ENCODE measurements at places on chromosomes 3 and 15.

- DNase-seq: no peak
Observed at GRCh38 chr15:67887776-67888175, 47.9 kb upstream of the RNU6-1 start.

DNA sequence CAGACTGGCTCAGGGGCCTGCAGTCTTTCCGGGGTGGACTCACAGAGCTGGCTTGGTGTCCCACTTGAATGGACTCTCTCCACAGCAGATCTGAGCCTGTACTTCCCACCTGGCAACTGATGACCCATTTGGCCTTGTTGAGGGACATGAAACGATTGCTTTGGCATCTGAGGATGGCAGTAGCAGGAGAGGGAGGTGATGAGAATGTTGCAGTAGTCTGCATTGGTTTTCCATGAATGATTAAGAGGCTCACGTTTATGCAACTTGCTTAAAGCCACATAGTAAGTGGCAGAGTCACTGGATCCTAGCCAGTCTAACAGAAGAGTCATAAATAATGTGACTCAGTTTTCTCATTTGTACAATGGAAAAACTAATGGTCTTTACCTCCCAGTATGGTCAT, 21.9 kb downstream of the IL20RB start:
- DNase-seq: peak; percentile 59

- no peak for DNase-seq
Observed at GRCh38 chr3:126381966-126382365, 12.7 kb upstream of the CFAP100 start.

DNA sequence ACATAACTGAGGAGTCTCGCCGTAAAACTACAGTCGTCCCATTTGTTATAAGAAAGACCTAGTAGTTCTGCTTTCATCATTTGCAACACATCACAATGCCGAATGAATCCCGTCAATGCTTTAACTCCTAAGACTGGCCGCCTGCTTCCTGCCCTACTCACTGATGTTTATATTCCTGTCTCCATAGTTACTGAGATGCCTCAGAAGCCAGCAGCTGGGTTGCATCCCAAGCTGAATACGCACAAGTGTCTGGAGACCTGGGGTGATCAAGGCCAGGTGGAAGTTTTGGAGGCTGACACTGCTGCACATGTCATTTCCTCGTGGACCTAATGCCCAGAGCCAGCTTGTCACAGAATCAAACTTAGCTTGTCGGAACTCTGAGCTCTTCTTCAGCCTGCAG, 95.2 kb upstream of the UBE2E1 start:
- peak; percentile 87 for DNase-seq

GRCh38 chr3:43221076-43221475, 65.3 kb upstream of the SNRK start:
- no peak for DNase-seq

DNA sequence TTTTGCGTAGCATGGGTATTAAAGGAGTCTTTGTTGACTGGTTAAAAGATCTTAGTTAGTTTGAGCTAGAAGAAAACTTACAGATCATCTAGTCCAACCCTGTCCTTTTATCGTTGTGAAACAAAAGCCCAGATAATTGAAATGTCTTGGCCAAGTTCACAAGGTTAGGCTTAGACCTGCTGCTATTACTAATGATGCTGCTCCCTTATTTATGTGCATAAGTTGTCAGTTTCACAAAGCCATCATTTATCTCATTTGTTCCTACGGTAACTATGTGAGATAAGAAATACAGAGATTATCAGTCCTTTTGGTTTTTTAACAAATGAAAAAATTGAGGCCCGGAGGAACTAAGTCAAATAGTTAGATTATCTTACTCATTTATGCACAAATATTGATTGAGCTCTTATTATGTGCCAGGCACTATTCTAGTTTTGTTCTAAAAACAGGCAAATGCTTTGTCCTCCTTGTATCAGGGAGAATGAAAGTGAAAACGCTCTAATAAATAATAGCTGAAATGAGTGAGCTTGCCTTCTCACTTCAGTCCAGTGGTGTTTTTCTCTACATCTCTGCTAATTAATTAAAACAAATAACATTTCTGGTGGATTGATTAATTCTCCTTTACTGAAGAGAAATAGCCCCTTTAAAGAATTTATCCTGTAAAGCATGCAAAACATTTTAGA, 49.1 kb upstream of the TPRG1 start:
- no peak for DNase-seq

DNA sequence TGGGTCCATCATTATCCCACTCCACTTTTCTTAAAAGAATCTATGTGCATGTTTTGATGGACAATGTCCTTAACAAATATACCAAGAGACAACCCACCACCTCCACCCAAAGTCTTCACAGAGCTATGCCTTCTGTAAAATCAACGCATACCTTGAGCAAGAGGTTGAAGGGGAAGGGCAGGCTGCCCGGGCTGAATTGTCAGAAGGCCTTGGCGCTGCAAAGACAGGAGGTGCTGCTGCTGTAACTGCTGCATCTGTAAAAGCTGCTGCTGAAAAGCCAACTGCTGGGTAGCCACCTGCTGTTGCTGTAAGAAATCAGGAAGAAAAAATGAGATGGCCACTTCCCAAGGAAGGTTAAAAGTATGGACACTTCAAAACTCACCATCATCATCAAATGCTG, 536.7 kb downstream of the FOXP1 start:
- no peak for DNase-seq

- peak; percentile 30 for DNase-seq
Observed at GRCh38 chr15:26298659-26299170, 435.6 kb upstream of the ATP10A start.

DNA sequence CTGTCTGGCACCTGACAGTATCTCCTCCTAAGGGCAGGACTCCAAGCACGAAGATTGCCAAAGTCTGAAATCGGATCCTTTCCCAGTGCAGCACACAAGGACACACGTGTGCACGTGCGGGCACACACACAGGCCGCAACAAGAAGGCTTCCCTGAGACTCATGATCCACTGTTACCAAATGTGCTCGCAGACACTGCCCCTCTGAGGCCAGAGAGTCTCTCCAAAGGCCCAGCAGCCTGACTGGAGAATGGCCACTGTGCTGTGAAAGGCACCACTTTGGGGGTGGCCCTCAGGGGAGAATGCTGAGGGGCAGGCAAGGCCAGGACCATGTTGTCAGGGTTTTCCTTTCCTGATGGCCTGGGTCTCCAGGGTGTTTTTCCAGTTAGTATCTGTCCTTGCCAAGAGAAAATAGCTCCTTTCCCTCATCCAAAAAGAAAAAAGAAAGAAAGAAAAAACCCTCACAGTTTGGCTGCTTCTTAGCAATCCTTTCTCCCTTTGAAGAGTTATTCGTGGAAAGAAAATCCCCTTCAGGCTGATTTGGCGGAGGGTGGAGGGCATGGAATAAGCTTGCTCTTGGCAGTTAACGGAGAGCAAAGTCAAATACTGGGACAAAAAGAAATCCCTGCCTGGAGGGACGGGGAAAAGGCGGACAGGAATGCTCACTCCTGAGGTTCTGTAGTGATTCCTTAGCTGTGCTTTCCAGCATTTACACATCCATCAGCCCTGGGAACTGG, 112.2 kb upstream of the ETV5 start:
- no peak for DNase-seq

- no peak for DNase-seq
Observed at GRCh38 chr15:35505809-35506208, 40.2 kb downstream of the DPH6 start.

DNA sequence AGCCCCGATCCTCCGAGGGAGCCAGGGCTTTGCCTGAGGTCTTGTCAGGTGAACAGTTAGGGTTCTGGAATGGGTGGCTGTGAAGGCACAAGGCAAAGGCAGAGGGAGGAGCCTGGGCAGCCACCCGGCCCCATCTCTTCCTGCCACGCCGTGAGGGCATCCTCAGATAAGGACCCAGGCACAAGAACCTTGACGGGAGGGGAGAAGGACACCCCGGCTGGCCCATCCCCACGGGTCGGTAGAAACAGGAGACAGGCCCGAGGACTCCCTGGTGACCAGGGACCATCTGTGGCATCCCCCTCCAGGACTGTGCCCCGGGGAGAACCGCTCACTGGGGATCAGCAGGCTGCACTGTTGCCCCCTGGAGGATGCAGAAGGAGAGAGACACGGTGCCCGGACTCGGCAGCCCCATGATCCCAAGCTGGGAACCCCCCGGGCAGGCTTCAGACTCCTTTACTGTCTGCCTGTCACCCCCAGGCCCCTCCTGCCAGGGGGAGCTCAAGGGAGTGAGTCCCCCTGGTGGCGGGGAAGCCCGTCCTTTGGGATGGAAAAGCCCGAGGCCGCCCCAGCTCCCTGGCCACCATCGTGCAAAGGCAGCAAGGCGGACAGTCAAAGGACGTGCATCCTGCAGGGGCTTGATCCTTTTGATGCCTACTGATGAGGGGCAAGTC, 12.3 kb upstream of the PCSK6 start:
- DNase-seq: peak; percentile 30

DNA sequence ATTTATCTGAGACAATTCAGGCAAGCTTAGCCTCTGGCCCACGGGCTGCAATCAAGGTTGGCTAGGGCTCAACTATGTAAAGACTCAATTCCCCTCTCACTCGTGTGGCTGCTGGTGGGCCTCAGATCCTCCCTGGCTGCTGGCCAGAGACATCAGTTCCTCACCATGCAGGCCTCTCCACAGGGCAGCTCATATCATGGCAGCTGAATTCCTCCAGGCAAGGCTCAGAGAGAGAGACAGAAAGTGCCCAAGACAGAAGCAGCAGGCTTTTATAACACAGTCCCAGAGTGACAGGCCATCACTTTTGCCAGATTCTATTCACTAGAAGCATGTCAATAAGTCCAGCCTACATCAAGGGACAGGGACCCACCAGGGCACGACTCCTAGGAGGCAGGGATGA, 63.2 kb downstream of the XXYLT1 start:
- peak; percentile 59 for DNase-seq

- DNase-seq: peak; percentile 30
Observed at GRCh38 chr3:27224197-27224596, 145.0 kb downstream of the NEK10 start.

DNA sequence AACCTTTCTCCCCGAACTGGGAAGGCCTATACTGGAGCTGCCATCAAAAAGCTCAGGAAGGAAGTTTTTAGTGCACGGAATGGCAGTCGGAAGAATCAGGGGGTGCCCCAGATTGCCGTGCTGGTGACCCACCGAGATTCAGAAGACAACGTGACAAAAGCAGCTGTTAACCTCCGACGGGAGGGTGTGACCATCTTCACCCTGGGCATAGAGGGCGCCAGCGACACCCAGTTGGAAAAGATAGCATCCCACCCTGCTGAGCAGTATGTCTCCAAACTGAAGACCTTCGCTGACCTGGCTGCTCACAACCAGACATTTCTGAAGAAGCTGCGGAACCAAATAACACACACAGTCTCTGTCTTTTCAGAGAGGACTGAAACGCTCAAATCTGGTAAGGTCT, 48.2 kb downstream of the COL6A6 start:
- no peak for DNase-seq

DNA sequence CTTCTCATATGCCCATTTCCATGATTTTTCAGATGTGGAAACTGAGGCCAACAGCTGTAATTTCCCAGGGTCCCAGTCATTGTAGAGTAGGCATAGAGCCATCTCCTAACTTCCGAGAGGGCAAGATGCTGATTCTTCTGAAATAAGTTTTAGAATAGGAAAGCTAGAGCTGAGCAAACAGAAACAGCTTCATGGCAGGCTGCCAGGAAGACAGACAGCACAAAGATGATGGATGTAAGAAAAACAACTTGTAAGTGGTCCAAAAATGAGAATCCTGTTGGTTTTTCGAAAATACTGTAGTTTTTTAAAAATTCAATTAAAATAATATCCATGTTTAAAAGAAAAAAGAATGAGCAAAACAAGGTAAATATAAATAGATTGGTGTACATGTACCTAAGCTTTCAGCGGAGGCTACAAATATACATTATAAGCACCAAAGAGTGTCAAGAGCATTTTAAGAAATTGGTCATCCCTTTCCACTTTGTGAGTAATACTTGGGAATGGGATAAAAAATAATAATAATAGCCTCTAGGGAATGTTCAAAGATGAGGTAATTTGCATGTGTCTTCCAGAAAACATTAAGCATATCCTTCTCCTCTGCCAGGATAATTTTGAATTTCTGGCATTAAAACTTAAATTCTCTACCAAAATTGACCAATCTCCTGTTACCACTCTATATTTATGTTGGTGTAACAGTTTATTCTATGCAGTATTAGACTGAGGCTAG, 406.6 kb downstream of the MECOM start:
- peak; percentile 13 for DNase-seq

DNA sequence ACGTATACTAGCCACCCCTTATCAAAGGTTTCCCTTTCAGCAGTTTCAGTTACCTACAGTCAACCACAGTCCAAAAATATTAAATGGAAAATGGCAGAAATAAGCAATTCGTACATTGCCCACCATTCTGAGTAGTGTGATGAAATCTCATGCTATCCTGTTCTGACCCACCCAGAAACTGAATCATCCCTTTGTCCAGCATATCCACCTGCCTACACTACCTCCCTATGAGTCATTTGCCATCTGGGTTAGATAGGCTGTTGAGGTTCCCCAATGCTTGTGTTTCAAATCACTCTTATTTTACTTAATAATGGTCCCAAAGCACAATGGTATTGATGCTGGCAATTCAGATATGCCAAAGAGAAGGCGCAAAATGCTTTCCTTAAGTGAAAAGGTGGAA, 15.3 kb upstream of the PHC3 start:
- DNase-seq: no peak

GRCh38 chr15:41876007-41876406, 17.8 kb downstream of the SPTBN5 start:
- DNase-seq: no peak

DNA sequence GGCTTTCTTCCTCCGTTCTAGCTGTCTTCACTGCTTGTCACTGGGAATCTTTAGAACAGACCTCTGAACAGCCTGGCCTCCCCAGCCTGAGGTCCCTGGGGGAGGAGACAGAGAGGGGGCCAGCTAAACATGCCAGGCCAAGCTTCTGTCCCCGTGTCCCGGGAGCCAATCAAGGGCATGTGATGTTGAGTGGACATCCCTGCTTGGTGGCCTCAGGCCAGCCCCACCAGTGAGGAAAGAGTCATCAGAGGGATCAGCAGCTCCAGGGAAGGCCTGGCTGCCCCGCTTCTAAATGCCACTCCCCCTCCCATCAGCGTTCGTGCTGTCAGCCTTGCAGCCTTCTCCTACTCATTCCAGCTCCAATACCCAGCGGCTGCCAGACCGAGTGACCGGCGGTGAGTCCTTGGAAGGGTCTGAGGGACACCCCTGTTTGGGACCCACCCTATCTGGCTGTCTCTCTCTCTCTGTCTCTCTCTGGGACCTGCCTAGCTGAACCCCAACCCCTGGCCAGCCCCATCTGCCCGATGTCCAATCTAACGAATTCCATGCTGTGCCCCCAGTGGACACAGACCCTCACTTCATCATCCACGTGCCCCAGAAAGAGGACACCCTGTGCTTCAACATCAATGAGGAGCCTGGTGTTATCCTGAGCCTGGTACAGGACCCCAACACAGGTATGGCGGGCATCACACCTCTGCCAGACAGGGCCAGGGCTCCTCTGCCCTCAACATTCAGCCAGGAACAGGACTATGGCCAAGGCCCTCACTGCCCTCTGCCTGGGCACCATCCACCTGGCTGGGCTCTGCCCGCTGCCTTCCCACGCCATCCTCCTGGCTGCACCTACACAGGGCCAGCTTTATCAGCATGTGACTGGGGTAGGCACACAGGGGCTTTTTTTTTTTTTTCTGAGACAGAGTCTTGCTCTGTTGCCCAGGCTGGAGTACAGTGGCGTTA, 6.6 kb upstream of the ITIH3 start:
- DNase-seq: no peak

GRCh38 chr15:65862682-65863081, 6.6 kb upstream of the RAB11A start:
- peak; percentile 66 for DNase-seq

- DNase-seq: no peak
Observed at GRCh38 chr3:187022403-187023029, 92.2 kb downstream of the ST6GAL1 start.
